ENCODE measurements at places on chromosomes 2 and 18.

GRCh38 chr2:209582281-209582680 is 158.4 kb downstream of the MAP2 start:
- DNase-seq = no peak

DNA sequence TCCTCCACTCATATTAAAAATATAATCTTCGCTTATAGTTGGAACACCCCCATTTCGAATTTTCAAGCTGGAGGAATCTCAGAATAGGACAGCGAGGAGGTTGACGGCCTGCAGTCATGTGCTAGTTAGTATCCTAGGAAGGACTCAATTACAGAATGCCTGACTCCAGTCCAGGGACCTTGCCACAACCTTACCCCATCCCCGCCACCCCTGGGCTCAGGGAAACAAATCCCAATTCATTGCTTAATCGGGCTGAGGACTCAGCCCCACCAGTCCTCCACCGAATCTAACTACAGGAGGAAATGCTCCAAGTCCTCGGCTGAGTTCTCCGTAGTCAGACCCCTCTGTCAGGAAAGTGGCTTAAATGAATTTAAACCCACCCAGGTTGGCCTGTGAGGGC is 31.7 kb upstream of the ZBTB7C start:
- DNase-seq = peak; percentile 77

DNA sequence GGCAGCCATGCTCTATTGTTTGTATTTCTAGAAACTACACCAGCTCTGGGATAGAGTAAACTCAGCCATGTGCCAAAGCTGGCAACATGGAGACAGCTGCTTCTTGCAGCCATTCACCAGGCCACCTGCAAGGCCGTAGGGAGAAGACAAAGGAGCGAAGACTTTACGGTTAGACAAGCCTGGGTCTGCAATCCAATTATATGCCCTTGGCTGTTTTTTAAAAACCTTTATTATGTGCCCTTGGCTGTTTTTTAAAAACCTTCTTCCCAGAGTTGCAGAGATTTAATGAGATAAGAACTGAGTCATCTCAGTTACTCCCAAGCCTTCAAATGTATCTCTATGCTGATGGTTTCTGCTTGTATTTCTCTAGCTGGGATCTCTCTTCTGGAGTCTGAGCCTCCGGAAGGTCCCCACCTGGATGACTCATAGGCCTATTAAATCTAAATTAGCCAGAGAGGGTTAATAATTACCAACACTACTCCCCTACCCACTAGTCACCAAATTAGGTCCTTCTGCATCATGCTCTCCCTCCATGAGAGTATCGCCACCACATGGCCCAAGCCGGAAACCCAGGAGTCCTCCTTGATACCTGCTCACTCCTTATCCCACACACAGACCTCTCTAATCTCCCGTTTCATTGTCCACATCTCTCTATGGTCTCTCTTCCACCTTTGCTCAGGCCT is 17.5 kb upstream of the DPP4 start:
- no peak for DNase-seq

DNA sequence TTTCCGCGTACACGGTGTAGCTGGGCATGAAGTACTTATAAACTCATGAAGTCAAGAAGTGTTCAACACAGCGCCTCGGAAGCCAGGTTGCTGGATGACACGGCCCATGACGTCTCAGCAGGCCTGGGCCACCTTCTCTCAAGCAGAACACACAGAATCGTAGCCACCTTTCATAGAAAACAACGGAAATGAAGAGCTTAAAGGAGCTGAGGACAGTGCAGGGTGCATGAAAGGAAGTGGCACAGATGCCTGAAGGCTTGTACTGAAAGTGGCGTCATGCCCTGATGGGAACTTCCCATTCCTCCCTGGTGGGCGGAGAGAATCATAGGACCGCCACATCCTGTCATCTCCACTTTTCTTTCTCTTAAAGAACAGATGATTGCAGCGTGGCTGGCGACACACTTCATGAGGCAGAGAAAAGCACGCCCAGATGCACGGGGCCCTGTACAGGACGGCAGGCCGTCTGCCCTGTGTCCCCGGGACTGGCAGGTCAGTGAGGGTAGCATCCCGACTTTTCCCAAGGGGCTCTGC is 31.1 kb downstream of the HDAC4 start:
- no peak for DNase-seq

DNA sequence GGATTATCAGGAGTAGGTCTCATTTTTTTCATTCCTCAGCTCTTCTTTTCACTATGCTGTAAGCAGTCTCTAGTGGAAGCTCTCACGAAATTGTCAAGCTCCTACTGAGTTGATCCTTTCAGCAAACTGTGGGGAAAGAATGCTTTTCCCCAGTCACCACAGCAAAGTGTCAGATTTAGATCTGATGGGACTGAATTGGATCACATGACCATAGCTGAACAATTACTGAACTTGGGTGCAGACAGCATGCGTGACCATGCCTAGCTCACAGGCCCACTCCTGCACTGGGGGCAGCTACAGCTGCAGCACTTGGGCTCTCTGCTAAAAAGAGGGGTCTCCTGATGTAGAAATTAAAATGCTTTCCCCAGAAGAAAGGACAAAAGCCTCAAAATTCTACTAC is 3.1 kb downstream of the ARHGAP15 start:
- DNase-seq = no peak

- DNase-seq = no peak
These were observed 1082.0 kb upstream of the ACVR2A start for GRCh38 chr2:146762786-146763185.

DNA sequence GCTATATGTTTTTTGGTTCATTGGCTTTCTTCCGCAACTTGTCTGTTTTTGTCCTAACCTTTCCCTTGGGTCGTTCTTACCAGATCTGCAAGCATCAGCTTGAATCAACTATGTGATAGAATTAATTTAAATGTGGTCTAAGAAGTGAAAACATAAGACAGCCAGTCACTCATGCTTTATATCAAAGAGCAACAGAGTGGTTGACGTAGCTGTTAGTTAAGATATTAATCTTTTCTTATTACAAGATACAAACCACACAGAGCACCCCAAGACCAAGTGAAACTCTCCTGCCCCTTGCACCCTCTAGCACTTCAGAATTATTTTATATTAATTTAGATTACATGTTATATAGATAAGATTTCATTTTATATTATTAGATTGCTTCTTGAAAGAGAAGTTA is 15.2 kb downstream of the IL18RAP start:
- no peak for DNase-seq

- DNase-seq = no peak
These were observed 33.0 kb upstream of the GATA6 start for GRCh38 chr18:22136395-22136794.

GRCh38 chr2:72770879-72771461 is 54.9 kb downstream of the EXOC6B start:
- DNase-seq = peak; percentile 75

- DNase-seq = no peak
These were observed 43.3 kb downstream of the PXDN start for GRCh38 chr2:1701020-1701419.

GRCh38 chr2:147231607-147232006 is 613.2 kb upstream of the ACVR2A start:
- no peak for DNase-seq

DNA sequence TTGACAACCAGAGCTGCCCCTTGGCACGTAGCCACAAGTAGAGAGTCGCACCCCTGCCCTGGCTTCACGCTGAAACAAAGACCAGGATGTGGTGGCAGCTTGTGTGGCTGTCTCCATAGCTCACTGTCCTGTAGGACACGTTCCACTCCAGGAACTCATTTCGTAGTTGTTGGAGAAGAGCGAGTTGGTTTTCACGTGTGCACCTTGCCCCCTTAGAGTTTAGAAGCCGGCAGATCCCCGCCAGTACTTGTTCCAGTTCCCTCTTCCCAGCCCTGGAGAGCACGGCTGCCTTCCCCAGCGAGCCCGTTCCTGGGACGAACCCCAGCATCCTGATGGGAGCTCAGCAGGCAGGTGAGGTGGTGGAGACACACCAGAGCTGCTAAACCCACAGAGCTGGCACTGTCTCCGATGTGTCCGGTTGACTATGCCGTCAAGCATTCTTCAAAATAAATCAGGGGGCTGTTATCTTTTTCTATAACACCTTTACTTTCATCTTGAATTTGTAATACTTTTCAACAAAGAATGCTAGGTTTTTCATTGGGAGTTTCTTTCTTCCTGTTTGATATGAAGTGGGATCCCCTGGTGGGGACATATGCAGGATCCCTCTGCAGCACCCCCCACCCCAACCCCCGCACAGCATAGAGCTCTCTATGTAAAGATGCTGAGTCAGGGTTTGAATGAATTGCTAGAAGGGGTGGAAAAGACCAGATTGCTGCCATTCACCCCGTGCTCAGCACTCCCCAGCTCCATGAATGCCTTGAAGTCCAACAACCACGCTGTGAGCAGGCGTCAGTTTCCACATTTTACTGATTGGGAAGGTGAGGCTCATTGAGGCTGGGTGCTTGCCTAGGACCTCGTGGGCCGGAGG is 44.5 kb downstream of the GREB1 start:
- DNase-seq = no peak

DNA sequence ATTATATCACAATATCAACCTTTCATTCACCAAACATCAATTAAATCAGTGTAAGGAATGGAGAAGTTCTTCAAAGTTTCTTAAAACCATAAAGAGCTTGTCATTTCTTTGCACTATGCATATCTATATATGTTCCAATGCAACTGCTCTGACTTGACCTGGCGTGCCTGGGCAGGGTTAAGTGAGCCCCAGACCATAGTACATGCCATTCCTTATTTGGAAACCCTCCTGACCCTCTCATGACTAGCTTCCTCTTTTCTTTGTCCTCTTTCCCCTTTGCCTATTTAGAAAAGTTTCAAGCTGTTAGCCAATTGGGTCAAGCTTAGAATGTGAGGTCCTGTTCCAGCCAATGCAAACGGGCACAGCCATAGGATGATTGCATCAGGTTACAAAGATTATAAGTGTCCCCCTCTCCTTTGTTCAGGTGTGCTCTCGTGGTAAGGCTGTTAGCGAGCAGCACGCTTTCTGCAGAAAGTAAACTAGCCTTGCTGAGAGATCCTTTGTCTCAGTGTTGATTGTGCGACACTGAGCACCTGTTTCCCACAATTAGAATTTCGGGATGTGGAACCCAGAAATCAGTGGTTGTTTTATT is 78.2 kb upstream of the UXS1 start:
- DNase-seq = no peak

DNA sequence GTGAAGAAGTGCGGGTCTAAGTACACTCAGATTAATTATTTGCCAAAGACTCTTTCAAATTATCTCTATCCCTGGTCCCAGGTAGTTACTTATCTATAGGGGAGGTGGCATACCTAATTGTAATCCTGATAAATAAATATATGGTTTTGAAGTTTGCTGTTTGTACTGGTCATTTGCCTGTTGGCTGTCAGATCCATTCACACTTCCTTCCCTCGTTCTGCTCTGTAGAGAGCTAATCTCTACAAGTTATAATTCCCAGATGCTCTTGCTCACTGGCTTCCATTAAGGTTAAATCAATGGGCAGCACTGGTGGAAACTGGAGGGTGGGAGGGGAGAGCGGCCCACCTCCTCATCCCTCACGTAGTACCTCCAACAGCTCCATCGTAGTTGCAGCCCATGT is 447.1 kb downstream of the TXNL1 start:
- DNase-seq = no peak

- DNase-seq = no peak
These were observed 9.7 kb downstream of the CCDC68 start for GRCh38 chr18:54949588-54949987.

GRCh38 chr2:95333888-95334338 is 36.8 kb downstream of the KCNIP3 start:
- no peak for DNase-seq

GRCh38 chr2:224570328-224570993 is 14.7 kb downstream of the CUL3 start:
- no peak for DNase-seq

DNA sequence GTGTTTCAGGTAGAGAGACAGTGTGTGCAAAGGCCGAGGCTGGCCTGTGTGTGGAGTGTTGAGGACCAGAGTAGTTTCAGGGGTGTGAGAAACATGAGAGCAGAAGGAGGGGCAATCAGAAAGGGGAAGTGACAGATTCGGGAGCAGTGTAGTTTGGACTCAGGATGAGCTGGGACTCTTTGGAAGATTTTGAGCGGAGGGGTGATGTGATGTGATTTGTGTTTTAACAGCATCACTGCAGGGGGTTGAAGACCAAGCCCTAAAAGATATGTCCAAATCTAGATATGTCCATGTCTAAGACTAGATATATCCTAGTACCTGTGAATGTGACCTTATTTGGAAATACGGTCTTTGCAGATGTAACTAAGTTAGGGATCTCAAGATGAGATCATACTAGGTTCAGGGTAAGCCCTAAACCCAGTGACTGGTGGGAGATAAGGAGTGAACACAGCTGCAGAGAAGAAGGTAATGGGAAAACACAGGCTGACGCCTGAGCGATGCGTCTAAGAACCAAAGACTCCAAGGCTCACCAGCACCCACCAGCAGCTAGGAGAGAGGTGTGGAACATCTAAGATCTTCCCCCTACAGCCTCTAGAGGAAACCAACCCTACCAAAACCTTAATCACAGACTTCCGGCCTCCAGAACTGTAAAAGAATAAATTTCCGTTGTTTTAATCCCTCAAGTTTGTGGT is 38.5 kb upstream of the MYO3B start:
- no peak for DNase-seq

DNA sequence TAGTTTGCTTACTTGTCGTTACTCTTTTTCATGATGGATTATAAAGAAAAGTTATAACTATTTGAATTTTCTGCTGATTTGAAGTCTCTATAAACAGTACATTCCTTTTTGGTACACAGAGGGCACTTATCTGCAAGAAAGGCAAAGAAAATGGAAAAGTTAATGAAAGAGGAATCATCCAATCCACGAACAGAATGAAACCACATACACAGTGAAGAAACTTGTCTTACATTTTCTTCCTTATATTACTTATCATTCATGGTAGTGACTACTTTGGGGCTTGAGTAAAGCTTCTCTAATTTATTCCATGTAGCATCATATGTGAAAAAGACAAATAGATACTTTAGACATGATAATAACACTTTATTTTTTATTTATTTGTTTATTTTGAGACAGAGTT is 14.8 kb upstream of the ACTR3 start:
- DNase-seq = no peak

DNA sequence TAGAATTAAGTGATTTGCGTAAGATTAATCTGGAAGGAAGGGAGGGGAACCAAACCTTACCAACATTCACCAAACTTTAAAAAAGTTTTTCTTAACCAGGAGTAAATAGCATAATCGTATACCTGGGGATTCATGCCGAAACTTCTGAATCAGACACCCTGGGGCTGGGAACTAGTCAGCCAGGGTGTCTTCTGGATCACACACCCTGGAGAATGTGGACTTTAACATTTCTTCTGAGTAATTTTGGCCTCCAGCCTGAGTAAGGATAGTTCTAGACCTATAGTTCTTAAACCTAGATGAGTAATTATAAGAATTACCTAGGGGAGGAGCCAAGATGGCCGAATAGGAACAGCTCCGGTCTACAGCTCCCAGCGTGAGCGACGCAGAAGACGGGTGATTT is 44.1 kb upstream of the MEIS1 start:
- DNase-seq = no peak

- no peak for DNase-seq
These were observed 173.4 kb upstream of the NDUFV2 start for GRCh38 chr18:8928847-8929780.
